Kidney epithelial cell (primary cell): ENCODE measurements at places on chromosomes 5 and 9. TPM values are rescaled to one million over a fixed set of nuclear protein-coding genes. Genes with fewer than 3 reads are reported as not detected.

UBE2B gene
- 31.2 and 38.1 TPM in 2 replicates for total RNA-seq

ARRDC1 gene
- total RNA-seq, result 84.2 and 110 TPM in 2 replicates

C1QTNF2 gene
- total RNA-seq, result 0.07 TPM in 1 of 2 replicates, not detected in the other

LRRC19 gene
- total RNA-seq, result under 0.01 TPM in 1 of 2 replicates, not detected in the other

SMU1 gene
- 18.1 and 18.9 TPM in 2 replicates for total RNA-seq

OR1L4 gene
- not detected in 2 replicates for total RNA-seq

ARHGEF37 gene
- total RNA-seq, result 4.1 and 5.5 TPM in 2 replicates

- no peak for DNase-seq
Observed at GRCh38 chr5:50807661-50808060, 141.2 kb downstream of the PARP8 start.

GRCh38 chr5:28710360-28710759 lies 1672.0 kb upstream of the CDH9 start:
- DNase-seq, result no peak

- DNase-seq, result peak; percentile 75
Observed at GRCh38 chr5:134026521-134027287, 21.9 kb upstream of the VDAC1 start.

GRCh38 chr5:87729781-87730180 lies 317.1 kb upstream of the CCNH start:
- DNase-seq, result no peak

DNA sequence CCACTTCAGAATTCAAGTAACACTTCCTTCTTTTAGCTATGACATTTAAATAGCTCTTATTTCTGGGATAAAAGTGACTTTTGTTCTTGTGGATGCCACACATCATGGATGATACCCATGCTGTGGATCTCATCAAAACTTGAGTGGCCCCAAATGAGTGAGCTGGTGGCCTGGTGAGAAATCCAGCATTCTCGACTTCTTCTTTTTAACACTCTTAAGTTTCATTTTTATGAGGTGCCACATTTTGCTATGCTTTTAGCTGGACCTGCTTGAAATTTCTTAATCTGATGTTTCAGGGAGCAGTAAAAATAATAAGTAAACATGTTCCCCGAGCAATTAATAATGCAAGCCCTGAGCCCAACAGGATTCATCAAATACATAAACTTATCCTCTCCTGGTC lies 384.8 kb upstream of the MEF2C start:
- DNase-seq, result no peak

GRCh38 chr5:1963941-1964451 lies 81.3 kb upstream of the IRX4 start:
- no peak for DNase-seq

DNA sequence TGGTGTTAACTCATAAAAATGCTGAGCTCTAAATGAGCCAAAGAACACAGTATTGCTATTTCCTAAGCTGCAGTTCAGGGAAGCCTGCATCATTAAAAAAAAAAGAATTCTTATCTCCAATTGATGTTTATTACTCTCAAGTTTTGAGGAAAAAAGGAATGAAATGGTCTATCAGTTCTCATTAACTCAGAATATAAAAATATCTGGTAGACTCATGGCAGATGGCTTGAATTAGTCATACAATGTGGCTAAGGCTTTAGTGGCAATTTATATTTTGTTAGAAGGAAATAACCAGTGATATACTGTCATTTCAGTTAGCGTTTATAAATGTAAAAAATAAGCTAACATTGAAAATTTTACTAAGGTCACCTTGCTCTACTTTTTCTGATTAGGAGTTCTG lies 1403.4 kb upstream of the C9orf72 start:
- no peak for DNase-seq

GRCh38 chr9:38765101-38765500 lies 45.2 kb upstream of the FAM240B start:
- no peak for DNase-seq

DNA sequence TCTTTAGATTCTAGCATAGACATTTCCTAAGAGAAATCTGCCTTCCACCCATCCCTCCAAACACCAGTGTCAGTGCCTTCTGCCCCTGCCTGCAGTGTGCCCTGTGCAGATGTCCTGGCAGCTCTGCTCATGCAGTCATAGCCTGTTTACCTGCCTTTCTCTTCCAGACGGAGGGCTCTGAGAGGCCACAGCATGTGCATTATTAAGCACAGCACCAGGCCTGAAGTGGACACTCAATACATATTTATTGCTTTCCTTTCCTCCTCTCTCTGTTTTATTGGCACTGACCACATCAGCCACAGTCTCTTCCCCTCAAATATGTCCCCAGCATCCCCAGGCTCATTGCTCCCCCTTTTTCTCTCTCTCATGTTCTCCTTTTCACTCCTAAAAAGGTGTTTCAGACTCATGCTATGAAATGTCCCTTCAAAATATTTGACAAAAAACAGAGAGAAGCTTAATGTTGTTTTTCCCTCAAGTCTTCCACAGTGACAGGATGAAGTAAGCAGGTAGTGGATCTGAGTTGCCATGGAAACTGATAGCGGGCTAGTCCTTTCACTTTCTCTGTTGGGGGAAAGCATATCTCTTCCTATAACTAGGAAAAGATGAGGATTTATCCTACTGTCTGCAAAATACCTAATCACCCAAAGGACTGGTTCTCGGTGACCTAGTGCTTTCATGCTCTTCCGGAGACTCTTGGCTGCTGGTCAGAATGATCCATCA lies 100.9 kb downstream of the ATP10B start:
- no peak for DNase-seq

DNA sequence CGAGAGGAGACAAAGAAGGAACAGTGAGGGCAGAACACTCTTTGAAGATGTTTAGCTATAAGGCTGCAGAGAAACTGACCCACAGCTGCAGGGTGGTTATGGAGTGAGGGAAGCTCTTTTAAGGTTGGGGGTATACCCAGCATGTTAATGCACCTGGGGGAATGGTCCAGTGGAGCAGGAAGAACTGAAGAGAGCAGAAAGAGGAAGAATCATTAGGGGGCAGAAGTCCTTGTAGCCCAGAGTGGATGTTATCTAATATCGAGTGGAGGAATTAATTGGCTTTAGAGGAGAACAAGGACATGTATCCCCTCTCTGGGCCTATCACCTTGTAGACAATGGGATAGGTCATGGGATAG lies 7.7 kb downstream of the IL4 start:
- DNase-seq, result no peak

DNA sequence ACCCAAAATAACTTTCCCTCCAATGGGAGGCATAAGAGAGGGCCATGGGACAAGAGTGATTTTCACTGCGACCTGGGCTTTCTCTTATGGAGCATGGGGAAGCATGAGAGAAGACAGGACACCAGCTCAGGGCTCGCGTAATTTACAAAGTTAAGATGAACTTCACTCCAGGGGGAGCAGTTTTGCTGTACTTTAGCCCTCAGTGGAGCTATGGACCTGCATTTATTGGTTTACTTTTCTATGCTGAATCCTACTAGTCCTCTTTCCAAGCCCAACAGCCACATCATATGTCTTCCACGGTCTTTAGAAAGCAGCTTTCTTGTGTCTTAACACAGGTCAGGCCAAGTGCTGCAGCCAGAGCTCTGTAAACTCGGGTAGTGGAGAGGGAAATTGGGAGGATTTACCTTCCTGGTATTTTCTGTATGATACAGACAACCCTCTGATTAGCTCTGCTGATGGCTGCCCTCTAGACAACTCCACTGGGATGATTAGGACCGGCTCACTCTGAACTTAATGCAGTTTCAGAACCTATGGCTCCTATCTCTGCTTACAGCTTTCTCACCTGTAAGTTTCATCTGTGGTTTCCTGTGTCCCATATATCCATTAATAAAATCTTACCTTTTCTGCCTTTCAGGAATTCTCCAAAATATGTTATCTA lies 581.0 kb upstream of the RORB start:
- DNase-seq, result no peak

GRCh38 chr5:180736536-180736935 lies 3.3 kb downstream of the OR2Y1 start:
- DNase-seq, result no peak

DNA sequence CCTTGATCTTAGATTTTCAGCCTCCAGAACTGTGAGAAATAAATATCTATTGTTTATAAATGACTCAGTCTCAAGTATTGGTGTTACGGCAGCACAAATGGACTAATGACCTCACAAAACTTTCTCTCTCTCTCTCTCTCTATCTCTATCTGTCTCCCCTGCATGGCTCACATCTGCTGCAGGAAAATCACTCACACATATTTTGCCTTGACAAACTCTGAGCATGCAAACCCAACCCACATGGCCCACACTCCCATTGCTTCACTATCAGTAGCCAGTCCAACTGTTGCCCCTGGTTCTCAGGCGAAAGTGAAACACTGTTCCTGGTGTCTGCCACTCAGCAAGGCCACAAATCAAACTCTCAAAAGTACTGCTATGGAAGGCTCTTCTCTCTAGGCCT lies 66.4 kb upstream of the PIK3R1 start:
- no peak for DNase-seq

- no peak for DNase-seq
Observed at GRCh38 chr9:36039696-36040095, 3.0 kb downstream of the RECK start.
